Breast epithelium (tissue), 4 donors: ENCODE measurements at places on chromosomes 13 and 19. TPM values are rescaled to one million over a fixed set of nuclear protein-coding genes. Genes with fewer than 3 reads are reported as not detected.

PROZ gene
- not detected for total RNA-seq

SYNGR4 gene
- not detected for total RNA-seq

NLRP8 gene
- total RNA-seq: not detected

KIRREL2 gene
- 0.15 TPM for total RNA-seq

FIZ1 gene
- 6.1 TPM for total RNA-seq

CBY2 gene
- total RNA-seq: not detected

ATP4B gene
- total RNA-seq: not detected

FGF9 gene
- total RNA-seq: 1.2 TPM

KIR2DL1 gene
- not detected for total RNA-seq

POLR1D gene
- 115 TPM for total RNA-seq

GRCh38 chr19:58001895-58002369 lies 688 bp downstream of the ZNF606 start:
- peak overlapping the region; percentile 96 for H3K4me3 ChIP-seq
- no peaks in the 10 kb centered on the region for H3K4me1 ChIP-seq
- peak overlapping the region; percentile 95 for H3K27ac ChIP-seq
- no peak for DNase-seq
- H3K36me3 ChIP-seq: peaks cover 22% of the 10 kb centered on the region

GRCh38 chr13:98959786-98960605 lies 17.9 kb downstream of the DOCK9 start:
- H3K27ac ChIP-seq: peak overlapping the region; percentile 68
- no peaks in the 10 kb centered on the region for H3K27me3 ChIP-seq
- H3K36me3 ChIP-seq: no peaks in the 10 kb centered on the region
- no peak for DNase-seq
- H3K4me3 ChIP-seq: no peak overlapping the region

DNA sequence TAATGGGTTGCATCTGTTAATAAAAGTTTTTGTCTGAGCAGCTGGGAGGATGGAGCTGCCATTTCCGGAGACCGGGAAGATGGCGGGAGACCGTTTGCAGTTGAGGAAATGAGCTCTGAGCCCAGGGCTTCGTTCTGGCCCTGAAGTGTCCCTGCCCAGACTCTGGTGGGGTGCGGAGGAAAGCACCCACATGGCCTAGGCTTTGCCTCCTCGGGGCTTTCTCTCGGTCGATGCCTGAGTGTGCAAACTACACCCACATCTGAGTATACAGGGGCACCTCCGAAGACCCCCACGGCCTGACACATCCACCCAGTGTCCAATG lies 15.6 kb upstream of the NANOS3 start:
- peak overlapping the region; percentile 28 for H3K4me3 ChIP-seq
- H3K27ac ChIP-seq: peak overlapping the region; percentile 96
- DNase-seq: no peak
- H3K4me1 ChIP-seq: peaks cover 3% of the 10 kb centered on the region
- H3K27me3 ChIP-seq: no peaks in the 10 kb centered on the region
- H3K36me3 ChIP-seq: no peaks in the 10 kb centered on the region

DNA sequence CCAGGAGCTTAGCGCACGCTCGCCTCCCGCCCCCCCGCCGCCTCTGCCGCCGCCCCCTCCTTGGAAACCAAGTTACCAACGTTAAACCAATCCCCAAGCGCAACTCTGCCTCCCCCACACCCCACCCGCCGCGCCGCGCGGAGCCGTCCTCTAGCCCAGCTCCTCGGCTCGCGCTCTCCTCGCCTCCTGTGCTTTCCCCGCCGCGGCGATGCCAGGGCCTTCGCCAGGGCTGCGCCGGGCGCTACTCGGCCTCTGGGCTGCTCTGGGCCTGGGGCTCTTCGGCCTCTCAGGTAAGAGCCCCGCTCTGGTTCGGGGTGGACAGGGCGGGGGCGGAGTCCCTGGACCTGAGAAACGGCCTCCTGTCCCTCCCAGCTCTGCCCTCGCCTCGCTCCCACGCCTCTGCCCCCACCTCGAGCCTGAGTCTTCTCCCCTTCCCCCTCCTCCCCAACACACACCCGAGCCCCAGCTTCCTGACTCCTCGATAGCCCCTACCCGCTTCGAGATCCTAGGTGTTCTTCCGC lies at the start of gene ICAM5:
Gene ICAM5 (plus strand): TSS at position 117 of the 521 bp plus-strand sequence. CDS start 92 bp downstream, at position 209.
- peak within 1 kb of the TSS; percentile 54 for H3K4me3 ChIP-seq
- peaks cover 64% of the 10 kb centered on the region for H3K27me3 ChIP-seq
- H3K4me1 ChIP-seq: peaks cover 22% of the 10 kb centered on the region
- DNase-seq: no peak
- H3K36me3 ChIP-seq: no peaks in the 10 kb centered on the region

GRCh38 chr19:50880241-50880640 lies 7.0 kb downstream of the KLK2 start:
- H3K27ac ChIP-seq: no peak overlapping the region
- no peaks in the 10 kb centered on the region for H3K36me3 ChIP-seq
- DNase-seq: no peak
- H3K4me1 ChIP-seq: no peaks in the 10 kb centered on the region
- no peak overlapping the region for H3K4me3 ChIP-seq
- peaks cover 6% of the 10 kb centered on the region for H3K27me3 ChIP-seq

- DNase-seq: no peak
- H3K27ac ChIP-seq: no peak overlapping the region
- H3K4me1 ChIP-seq: no peaks in the 10 kb centered on the region
- no peak overlapping the region for H3K4me3 ChIP-seq
- no peaks in the 10 kb centered on the region for H3K36me3 ChIP-seq
Observed at GRCh38 chr13:102779436-102780159, 6.0 kb upstream of the TEX30 start.

DNA sequence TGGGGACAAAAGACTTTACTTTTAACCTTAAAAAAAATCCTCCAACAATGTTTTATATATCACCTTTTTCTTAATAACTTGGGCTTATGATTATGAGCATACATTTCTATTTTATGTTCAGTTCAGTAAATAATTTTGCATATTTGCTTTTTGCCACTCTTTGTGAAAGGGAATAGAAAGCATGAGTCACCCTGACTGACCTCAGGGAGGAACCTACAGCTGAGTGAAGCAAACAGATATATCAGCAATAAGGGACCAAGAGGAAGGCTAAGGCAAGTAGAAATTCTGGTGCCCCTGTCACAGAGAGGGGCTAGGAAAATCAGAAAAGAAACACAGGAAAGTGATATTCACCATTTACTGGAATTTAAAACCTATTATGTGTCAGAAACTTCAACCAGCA lies 37.2 kb upstream of the SOHLH2 start:
- H3K27ac ChIP-seq: no peak overlapping the region
- no peak overlapping the region for H3K4me3 ChIP-seq
- DNase-seq: no peak
- no peaks in the 10 kb centered on the region for H3K4me1 ChIP-seq

DNA sequence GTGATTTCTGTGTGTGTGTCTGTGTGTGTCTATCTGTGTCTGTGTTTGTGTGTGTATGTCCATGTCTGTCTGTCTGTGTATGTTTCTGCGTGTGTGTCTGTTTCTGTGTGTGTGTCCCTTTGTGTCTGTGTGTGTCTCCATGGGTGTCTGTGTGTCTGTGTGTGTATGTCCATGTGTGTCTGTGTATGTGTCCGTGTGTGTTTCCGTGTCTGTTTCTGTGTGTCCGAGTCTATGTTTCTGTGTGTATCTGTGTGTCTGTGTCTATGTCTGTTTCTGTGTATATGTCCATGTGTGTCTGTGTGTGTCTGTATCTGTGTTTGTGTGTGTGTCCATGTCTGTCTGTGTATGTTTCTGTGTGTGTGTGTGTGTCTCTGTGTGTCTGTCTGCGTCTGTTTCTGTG lies 276.3 kb upstream of the SOX1 start:
- H3K27ac ChIP-seq: no peak overlapping the region
- no peaks in the 10 kb centered on the region for H3K4me1 ChIP-seq
- no peaks in the 10 kb centered on the region for H3K36me3 ChIP-seq

- H3K4me3 ChIP-seq: no peak overlapping the region
- H3K4me1 ChIP-seq: no peaks in the 10 kb centered on the region
- no peaks in the 10 kb centered on the region for H3K27me3 ChIP-seq
- no peak for DNase-seq
- no peaks in the 10 kb centered on the region for H3K36me3 ChIP-seq
Observed at GRCh38 chr13:61358599-61358998, 57.0 kb downstream of the PCDH20 start.

- DNase-seq: no peak
- no peak overlapping the region for H3K4me3 ChIP-seq
- H3K36me3 ChIP-seq: no peaks in the 10 kb centered on the region
- no peak overlapping the region for H3K27ac ChIP-seq
- no peaks in the 10 kb centered on the region for H3K27me3 ChIP-seq
- H3K4me1 ChIP-seq: no peaks in the 10 kb centered on the region
Observed at GRCh38 chr13:79898202-79898826, 417.4 kb downstream of the NDFIP2 start.

DNA sequence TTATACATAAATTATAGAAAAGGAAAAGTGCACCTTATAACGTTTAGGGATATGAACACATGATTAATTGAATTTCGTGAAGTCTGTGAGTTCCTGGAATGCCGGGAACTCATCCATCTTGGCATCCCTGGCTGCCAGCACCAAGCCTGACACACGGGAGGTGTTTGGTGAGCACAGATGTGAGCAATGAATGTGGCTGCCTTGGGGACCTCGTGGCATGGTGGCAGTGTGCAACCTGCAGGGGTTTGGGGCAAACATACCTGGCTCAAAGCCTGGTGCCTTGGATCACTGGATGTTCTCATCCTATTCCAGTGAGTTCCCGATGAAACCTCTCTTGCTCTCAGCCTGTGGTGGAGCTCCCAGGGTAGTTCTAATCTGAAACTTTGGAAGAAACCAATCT lies 10.4 kb upstream of the MAP2K2 start:
- H3K4me1 ChIP-seq: no peaks in the 10 kb centered on the region
- H3K4me3 ChIP-seq: no peak overlapping the region
- H3K36me3 ChIP-seq: no peaks in the 10 kb centered on the region
- no peak for DNase-seq
- no peak overlapping the region for H3K27ac ChIP-seq

DNA sequence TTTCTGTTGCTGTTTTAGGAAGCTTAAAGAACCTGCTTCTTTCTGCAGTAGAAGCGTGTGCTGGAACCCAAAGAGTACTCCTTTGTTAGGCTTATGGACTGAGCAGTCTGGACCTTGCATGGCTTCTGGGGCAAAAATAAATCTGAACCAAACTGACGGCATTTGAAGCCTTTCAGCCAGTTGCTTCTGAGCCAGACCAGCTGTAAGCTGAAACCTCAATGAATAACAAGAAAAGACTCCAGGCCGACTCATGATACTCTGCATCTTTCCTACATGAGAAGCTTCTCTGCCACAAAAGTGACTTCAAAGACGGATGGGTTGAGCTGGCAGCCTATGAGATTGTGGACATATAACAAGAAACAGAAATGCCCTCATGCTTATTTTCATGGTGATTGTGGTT lies 103.1 kb downstream of the TNFRSF19 start:
- no peak overlapping the region for H3K4me3 ChIP-seq
- no peak overlapping the region for H3K27ac ChIP-seq
- no peaks in the 10 kb centered on the region for H3K36me3 ChIP-seq
- no peak for DNase-seq

DNA sequence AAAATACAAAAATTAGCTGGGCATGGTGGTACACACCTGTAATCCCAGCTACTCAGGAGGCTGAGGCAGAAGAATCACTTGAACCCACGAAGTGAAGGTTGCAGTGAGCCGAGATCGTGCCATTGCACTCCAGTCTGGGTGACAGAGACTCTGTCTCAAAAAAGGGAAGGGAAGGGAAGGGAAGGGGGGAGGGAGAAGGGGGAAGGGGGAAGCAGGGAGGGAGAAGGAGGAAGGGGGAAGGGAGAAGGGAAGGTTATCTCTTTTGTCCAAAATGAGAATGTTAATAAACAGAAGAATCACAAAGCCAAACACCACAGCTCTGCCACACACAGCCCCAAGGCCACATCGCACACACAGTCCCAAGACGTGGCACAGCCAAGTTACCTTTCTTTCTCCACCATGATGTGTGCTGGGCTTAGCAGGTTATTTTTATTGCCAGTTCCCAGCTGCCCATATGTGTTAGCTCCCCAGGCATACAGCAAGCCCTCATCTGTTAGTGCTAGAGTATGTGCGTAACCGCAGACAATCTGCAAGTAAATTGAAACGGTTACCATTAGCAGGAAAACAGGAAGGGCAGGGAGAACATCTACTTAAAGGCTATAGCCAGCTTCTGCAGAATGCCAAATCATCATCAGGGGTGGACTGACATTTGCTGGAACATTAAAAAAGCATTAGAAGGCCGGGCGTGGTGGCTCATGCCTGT lies 34.3 kb downstream of the RCBTB1 start:
- H3K4me1 ChIP-seq: no peaks in the 10 kb centered on the region
- DNase-seq: no peak
- H3K27ac ChIP-seq: no peak overlapping the region
- no peak overlapping the region for H3K4me3 ChIP-seq
- no peaks in the 10 kb centered on the region for H3K27me3 ChIP-seq

- no peak for DNase-seq
- no peaks in the 10 kb centered on the region for H3K27me3 ChIP-seq
- no peaks in the 10 kb centered on the region for H3K4me1 ChIP-seq
- H3K27ac ChIP-seq: no peak overlapping the region
- H3K36me3 ChIP-seq: no peaks in the 10 kb centered on the region
- no peak overlapping the region for H3K4me3 ChIP-seq
Observed at GRCh38 chr13:80821466-80821865, 480.5 kb upstream of the SPRY2 start.

- H3K27me3 ChIP-seq: no peaks in the 10 kb centered on the region
- H3K4me3 ChIP-seq: no peak overlapping the region
- H3K36me3 ChIP-seq: no peaks in the 10 kb centered on the region
- H3K27ac ChIP-seq: no peak overlapping the region
- H3K4me1 ChIP-seq: no peaks in the 10 kb centered on the region
Observed at GRCh38 chr13:44198826-44199225, 174.8 kb upstream of the SERP2 start.

- peak; percentile 56 for DNase-seq
- peak within 1 kb of the TSS; percentile 79 for H3K27ac ChIP-seq
- H3K4me1 ChIP-seq: no peaks in the 10 kb centered on the region
- H3K36me3 ChIP-seq: no peaks in the 10 kb centered on the region
- peak within 1 kb of the TSS; percentile 71 for H3K4me3 ChIP-seq
- H3K27me3 ChIP-seq: no peaks in the 10 kb centered on the region
Observed at GRCh38 chr19:18437491-18438330, at the start of gene ISYNA1. TSS of gene ISYNA1 (minus strand) at chr19:18438133. CDS start at chr19:18437979, 154 bp downstream.

GRCh38 chr13:109207622-109208021 lies 578.2 kb downstream of the MYO16 start:
- no peaks in the 10 kb centered on the region for H3K27me3 ChIP-seq
- no peaks in the 10 kb centered on the region for H3K4me1 ChIP-seq
- H3K4me3 ChIP-seq: no peak overlapping the region
- H3K27ac ChIP-seq: no peak overlapping the region

GRCh38 chr13:101219609-101220265 lies 196.6 kb downstream of the NALCN start:
- H3K27me3 ChIP-seq: no peaks in the 10 kb centered on the region
- H3K36me3 ChIP-seq: no peaks in the 10 kb centered on the region
- no peak overlapping the region for H3K4me3 ChIP-seq
- DNase-seq: no peak
- H3K4me1 ChIP-seq: no peaks in the 10 kb centered on the region
